ENCODE measurements at places on chromosomes 16 and 17.
A peak's percentile ranks its signal among the peaks of the same experiment; 100 is the strongest.

GRCh38 chr17:66373079-66373478 lies 70.7 kb downstream of the PRKCA start:
- DNase-seq = no peak

DNA sequence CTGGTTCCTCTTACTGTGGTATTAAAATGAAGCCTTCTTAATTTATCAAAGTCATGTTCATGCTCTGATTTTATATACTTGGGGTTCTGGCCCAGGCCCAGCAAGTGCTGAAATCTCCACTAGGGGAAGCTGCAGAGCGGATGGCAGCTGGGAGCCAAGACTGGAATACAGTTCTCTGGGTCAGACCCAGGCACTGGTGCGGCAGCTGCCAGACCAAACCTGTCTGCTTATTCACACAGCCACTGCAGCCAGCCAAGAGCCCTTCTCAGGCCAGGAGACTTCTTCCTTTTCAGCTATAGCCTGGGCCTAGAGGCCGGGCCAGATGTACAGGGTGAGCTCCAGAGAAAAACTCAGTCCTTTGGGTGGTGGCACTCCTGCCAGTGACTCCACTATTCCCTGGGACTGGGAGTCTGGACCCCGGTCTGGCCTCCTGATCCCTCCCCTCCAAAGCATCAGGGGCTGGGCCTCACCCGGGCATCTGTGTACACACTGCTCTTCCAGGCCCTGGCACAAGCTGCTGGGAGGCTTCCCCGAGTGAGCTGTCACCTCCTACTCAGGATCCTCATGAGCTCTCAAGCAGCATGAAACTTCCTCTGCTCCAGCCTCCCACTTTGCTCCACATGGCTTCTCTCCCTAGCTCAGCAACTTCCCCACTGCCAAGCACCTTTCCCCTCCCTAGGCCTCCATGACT lies 24.4 kb downstream of the ATP6V0D1 start:
- DNase-seq = peak; percentile 22

DNA sequence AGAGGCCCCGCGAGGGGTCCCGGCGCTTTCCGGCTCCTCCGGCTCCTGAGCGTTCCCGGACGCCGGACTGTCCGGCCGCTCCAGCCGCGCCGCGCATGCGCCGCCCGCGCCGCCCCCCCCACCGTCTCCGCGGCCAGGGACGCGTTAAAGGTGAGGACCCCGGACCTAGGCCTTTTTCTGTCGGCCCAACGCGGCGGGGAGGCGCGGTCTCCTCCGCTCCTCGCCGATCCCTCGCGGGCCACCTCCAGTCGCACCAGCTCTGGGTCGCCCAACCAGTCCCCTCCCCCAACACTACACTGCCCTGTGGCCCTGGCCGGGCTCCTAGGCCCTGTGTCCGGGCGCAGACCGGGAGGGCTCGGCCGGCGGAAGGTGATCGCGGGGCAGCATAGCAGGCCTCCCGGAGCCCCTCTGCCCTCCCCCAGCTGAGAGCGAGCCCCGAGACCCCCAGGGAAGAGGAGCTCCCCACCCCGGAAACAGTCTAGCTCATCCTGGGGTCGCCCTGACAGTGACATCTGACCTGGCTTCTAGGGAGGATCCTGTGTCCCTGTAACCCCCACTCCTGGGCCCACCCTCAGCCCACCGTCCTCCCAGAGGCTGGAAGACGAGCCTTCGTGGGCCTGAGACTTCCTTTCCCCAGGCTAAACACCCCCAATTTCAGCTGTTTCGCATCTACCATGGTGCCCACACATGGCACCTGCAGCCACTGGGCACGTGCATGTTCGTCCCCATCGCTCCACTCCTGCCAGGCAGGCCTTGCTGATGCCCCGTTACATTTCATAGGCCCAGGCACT lies 14.7 kb upstream of the BCAR1 start:
- DNase-seq = no peak

DNA sequence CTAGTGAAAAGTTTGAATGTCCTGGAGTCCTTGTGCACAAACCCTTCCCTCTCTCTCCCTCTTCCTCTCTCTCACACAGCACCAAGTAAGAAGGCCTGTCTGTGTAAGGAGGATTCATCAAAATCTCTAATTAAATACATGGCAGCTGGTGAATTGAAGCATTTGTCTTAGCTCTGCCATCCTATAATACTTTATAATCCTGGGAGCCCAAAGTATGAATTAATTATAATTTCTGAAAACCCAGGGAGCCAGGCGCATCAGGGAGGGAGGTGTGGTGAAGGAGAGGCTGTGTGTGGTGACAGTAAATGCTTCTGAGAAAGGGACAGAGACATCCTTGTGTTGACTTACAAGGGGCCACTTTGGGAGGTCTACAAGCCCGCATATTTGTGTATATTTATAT lies 691.4 kb upstream of the EEF2KMT start:
- no peak for DNase-seq

DNA sequence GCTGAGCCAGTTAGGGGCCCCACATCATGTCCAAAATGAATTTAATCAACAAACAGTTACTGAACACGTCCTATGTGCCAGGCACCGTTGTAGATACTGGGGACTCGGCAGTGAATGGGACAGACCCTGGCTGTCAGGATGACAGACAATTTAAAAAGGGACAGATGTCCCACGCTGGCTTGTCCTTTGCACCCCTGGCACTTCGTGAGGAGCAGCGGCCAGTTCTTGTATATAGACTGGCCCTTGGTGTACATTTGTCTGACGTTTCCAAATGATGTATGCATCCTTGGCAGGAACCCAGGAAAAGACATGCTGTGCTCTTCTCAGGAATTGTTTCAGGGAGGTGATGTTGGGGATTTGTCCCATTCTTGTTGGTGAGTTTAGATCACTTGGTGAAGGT lies 21.1 kb downstream of the IL4R start:
- peak; percentile 20 for DNase-seq

DNA sequence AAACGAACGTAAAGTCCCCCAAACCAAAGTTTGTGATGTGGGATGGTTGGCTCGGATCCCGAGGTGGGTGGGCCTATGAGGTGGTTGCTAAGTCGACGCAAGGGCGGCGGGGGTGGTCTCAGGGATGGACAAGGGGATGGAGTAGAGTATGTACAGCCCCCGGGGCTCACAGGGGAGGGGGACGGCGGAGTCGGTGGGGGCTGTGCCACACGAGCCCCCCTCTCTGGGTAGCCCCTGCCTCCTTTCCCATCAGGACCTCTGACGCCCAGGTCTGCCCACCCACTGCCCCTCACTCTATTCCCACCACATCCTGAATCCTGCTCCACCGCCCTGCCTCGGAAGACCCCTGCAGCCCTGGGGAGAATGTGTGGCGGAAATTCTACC lies 15.2 kb downstream of the IL34 start:
- no peak for DNase-seq

DNA sequence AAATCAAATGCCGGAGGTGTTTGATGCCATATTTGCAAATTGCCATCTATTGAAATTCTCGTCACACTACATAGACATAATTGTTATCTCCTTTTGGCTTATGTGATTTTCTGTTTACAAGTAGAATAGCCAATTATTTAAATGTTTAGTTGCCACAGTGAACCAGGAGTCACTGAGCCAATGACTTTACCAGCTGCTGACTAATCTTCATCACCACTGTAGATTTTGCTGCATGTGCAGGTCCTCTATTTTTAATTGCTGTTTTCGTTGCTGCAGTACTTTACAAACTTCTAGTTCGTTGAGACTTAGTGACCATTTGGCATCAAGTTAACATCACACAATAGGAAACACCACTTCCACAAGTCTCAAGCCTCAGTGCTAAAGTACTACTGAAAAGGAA lies 22.8 kb downstream of the ABHD15 start:
- no peak for DNase-seq

- no peak for DNase-seq
These were observed 7.5 kb downstream of the C1QTNF8 start for GRCh38 chr16:1088295-1089170.

DNA sequence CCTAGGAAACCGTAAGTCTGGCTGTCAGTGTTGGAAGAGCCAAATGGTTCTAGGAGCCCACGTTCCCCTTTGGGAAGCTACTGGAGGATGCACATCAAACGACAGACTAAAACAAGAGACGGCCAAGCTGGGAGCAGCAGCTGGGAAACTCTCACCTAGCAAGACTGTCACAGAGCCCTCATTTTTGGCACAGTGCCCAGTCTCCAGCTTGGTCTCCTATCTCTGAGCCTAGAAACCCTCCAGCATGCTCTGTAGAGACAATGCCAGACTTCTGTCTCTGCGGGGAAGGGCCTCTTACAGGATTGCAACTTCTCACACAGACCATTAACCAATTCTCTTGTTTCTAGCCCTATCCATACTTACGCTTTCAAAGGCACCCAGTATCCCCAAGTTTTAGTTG lies 23.5 kb downstream of the GTF3C1 start:
- DNase-seq = no peak

GRCh38 chr16:75943705-75944514 lies 217.6 kb upstream of the CPHXL start:
- DNase-seq = no peak

- no peak for DNase-seq
These were observed 34.2 kb downstream of the TBC1D3B start for GRCh38 chr17:36142235-36142634.

GRCh38 chr16:1330260-1330914 lies 3.1 kb upstream of the BAIAP3 start:
- no peak for DNase-seq

All from astrocyte of the cerebellum (primary cell).